ENCODE measurements at places on chromosomes 1 and 21. TPM values are rescaled to one million over a fixed set of nuclear protein-coding genes. Genes with fewer than 3 reads are reported as not detected.
A peak's percentile ranks its signal among the peaks of the same experiment; 100 is the strongest.

- DNase-seq, result peak; percentile 59
Measured at GRCh38 chr1:231059566-231060193, 19.6 kb upstream of the FAM89A start.

- DNase-seq, result no peak
Measured at GRCh38 chr1:83850834-83851233, 148.1 kb downstream of the TTLL7 start.

The CYP4A22 gene
- total RNA-seq, result not detected

The GREM2 gene
- total RNA-seq, result 0.03 TPM

GRCh38 chr1:77089756-77090155 lies 129.5 kb downstream of the PIGK start:
- DNase-seq, result no peak

The OR2M7 gene
- not detected for total RNA-seq

- peak; percentile 57 for DNase-seq
Measured at GRCh38 chr21:18801468-18801867, 397.9 kb upstream of the TMPRSS15 start.

The B3GALT2 gene
- total RNA-seq, result 7.0 TPM

The CHAF1B gene
- 25.9 TPM for total RNA-seq

DNA sequence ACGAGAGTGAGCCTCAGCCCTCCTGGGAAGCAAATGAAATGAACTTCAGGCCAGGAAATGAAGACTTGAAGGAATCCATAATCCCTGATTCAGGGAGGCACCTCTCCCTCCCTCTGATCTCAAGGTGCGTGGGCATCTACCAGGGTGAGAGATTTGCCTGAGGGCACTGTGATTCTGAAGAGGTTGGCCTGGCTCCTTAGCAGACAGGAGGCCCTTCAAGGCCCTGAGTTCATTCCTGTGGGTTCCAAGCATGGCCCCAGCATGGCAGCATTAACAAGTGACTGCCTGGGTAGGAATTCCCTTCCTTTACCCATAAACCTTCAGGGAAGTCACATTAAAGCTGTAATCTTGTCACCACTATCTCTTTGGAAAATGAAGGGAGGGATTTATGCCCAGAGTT lies 29.8 kb upstream of the IFNGR2 start:
- peak; percentile 34 for DNase-seq

GRCh38 chr1:30159015-30159414 lies 564.4 kb downstream of the MATN1 start:
- no peak for DNase-seq

The TTLL7 gene
- total RNA-seq, result 17.2 TPM

- DNase-seq, result peak; percentile 51
Measured at GRCh38 chr1:237199026-237199425, 157.0 kb downstream of the RYR2 start.

DNA sequence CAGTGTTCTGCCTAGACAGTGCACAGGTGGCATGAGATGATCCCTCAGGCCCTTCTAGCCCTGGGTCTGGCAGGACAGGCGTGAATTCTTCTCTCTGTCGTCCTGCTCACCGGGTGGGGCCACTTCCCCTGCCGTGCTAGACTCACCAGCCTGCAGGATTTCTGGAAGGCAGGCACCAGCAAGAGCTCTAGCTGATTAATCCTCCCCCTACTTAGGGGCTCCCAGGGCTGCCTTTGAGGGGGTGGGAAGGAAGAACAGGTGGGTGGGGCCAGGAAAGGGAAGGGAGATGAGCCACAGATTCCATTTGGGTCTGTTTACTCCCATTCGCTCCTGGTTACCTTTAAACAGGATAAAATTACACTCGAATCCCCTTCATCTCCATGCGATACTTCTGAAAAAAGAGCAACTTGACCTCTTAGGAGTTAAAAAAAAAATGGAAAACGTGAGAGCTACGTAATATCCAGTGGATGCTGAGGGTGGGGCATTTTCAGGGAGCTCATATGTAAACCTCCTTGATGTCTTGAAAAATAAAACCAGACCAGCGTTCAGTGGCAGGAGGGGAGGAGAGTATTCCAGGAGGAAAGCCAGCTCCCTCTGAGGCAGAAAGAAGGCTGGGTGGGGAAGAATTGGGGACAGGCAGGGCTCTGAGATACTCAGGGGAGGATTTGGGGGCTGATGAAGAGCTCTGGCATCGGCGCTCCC lies 665.5 kb downstream of the PTPRU start:
- DNase-seq, result no peak

DNA sequence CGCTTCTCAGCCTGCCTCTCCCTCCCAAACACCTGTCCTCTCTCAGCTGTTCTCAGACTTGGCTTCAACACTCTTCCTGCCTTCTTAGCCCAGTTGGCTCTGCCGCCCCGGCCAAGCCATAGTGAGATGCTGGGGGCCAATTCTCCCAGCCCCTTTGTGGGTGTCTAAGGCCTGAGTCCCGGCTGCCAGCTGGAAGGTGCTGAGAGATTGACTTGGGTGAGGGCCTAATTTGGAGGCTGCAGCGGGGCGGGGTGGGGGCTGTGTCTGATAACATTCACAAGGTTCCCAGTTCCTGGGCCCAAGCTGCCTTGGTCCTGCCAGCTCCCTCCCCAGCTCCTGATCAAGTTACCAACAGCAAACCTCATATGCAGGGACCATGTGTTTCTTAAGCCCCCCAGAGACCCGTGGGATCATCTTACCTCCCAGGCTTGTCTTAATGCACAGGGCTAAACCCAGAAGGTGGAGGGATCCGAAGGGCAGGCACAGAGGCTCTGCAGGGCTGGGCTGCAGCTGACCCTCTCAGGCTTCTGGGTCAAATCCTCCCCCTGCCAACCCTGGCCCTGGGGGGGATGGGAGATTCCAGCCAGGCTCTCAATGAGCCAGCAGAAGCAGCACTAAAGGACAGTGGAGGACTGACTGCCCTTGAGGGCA lies 9.8 kb downstream of the INKA2 start:
- DNase-seq, result no peak

GRCh38 chr1:232057217-232057895 lies 430.8 kb downstream of the DISC1 start:
- no peak for DNase-seq

GRCh38 chr1:94866164-94866807 lies 46.1 kb downstream of the SLC44A3 start:
- DNase-seq, result peak; percentile 10

- no peak for DNase-seq
Measured at GRCh38 chr21:23887725-23888306, 1719.5 kb downstream of the MRPL39 start.

- DNase-seq, result no peak
Measured at GRCh38 chr21:25967181-25967900, 203.2 kb downstream of the APP start.

DNA sequence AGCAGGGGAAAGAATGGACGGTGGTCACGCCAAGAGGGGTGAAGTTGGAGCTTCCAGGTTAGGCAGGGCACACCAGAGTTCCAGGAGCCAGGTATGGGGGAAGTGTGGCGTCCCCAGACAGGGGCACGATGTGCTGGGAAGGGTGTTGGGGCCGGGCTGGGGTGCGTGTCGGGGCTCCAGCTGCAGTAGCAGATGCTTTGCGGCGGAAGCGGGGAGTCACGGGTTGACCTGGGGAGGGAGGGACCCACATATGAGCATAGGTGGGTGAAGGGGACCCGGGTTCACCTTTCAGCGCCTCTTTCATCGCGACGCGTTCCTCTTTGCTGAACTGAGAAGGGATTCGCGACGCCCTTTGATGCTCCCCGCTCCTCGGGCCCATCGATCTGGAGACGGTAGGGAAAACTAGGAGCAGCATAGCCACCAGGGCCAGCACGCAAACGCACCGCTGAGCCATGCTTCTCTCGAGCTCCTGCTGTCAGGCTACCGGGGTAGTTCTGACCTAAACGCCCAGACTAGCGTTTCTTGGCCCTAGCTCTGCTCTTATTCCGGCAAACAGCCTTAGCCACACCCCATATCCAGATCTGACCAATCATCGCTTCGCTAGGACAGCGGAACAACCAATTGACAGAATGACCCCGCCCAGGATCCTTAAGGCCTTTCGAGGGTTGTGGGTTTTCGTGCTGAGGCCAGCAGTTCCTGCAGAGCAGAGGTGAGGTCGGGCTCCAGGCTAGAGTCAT lies at the start of gene PM20D1:
TSS of gene PM20D1 (minus strand) at position 514 of the 737 bp plus-strand sequence. CDS start at position 454, 60 bp downstream.
- no peak for DNase-seq

DNA sequence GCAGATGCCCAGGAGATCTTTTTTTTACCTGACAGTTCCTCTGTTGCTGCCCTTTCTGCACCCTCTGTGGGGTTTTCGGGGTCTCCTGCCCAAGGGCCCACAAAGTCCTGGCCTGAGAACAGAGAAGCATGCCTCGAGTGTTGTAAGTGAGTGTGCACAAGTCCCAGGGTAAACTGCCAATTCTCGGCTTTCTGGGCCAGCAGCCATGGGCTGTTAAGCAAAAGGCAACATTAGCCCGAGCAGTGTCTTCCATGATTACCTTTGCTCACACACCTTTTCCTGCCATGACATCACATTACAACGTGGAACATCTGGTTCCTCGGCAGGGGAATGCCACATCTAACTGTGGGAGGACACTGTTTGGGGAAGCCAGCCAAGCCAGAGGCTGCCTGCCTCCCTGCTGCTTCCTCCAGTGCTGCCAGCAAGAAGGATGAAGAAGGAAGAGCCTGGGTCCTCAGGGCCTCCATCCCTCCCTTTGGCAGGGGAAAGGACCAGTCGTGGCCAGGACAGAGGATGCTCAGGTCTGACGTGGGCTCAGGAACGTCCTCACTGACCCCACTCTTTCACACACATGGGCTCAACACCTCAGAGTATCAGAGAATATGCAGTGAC lies 485.9 kb downstream of the OMA1 start:
- no peak for DNase-seq

- no peak for DNase-seq
Measured at GRCh38 chr1:69055194-69055593, 512.5 kb upstream of the LRRC7 start.

- DNase-seq, result no peak
Measured at GRCh38 chr1:23810818-23811540, 10.4 kb upstream of the GALE start.

- no peak for DNase-seq
Measured at GRCh38 chr1:239926184-239926583, 165.5 kb upstream of the FMN2 start.

The TRIM63 gene
- not detected for total RNA-seq

The DNM3 gene
- total RNA-seq, result 0.90 TPM

DNA sequence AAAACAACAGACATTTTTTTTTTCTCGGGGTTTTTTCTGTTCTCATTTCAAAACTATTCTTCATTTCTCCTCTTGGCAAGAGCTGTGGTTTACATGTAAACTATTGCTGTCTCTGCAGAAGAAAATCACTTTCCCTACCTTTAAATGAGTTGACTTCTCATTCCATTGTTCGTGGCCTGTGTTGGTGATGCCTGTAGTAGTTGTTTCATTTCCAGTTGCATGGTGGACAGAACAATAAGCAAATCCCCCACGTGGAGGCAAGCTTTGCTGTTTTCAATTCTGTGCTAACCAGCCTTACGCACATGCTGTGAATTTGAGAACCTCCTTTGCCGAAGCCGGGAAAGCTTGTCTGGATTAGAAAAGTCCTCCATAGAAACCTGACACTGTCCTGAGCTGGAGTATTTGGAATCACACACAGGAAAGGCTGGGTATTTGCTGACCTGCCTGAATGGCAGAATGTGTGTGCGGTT lies 26.2 kb upstream of the MAP3K7CL start:
- DNase-seq, result no peak

DNA sequence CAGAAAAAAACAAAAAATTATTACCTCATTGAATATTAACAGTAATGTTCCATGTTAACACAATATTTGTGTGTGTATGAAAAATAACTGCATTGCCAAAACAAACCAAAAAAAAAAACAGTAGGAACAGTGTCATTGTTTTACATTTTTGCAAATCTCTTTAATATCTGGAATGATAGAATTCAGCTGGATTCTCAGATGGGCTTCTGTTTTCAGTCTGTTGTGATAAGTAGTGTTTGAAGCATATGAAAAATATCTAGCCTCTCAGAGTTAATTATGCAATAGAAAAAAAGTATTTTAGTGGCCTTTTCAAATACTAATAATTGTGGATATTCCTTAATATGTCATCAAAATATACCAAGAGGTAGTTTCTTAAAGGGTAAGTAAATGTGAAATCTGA lies 52.9 kb upstream of the RWDD3 start:
- DNase-seq, result no peak

DNA sequence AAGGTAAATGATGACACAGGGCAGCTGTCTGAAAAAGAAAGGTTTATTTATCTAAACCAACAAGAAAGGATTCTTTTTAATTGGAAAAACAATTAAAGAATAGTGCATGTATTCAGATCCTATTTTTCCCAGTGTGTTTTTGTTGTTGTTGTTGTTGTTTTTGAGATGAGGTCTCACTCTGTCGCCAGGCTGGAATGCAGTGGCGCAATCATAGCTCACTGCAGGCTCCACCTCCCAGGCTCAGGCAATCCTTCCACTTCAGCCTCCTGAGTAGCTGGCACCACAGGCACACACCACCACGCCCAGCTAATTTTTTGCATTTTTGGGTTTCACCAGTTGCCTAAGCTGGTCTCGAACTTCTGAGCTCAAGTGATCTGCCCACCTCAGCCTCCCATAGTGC lies 22.1 kb downstream of the NEK2 start:
- peak; percentile 39 for DNase-seq

The FBLIM1 gene
- total RNA-seq, result 31.2 TPM

- DNase-seq, result no peak
Measured at GRCh38 chr1:35708441-35708921, 10.2 kb downstream of the C1orf216 start.

The AK4 gene
- total RNA-seq, result 6.8 TPM

DNA sequence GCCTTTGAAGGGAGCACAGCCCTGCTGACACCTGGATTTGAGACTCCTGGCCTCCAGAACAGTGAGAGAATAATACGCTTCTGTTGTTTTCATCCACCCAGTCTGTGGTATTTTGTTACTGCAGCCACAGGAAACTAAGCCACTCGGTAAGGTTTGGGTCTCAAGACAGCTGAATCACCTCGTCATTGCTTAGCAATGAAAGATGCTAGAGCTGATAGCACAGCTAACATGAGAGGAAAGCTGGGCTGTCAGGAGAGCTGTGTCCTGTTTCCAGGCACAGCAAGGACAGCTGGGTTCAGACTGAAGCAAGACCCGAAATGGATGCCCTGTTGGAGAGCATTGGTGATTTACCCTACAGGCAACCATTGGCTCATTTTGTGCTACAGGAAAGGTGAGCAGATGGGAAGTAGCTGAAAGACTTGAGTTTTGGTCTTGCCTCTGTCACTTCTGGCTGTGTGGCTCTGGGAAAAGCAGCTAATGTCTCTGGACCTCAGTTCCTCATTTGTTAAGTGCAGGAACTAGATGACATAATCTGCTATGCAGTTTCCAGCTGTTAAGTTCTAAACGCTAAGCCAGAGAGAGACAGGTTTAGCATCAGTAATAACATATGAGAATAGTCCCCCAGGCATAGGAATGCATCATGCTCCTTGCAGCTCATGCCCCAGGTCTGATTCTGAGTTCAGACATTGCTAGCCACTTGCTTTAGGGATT lies 58.0 kb downstream of the CLIC6 start:
- peak; percentile 56 for DNase-seq

- peak; percentile 61 for DNase-seq
Measured at GRCh38 chr1:61049850-61050540, 32.4 kb upstream of the NFIA start.

The ERG gene
- total RNA-seq, result 0.05 TPM

The SMIM1 gene
- total RNA-seq, result not detected

The POU2F1 gene
- total RNA-seq, result 6.0 TPM

DNA sequence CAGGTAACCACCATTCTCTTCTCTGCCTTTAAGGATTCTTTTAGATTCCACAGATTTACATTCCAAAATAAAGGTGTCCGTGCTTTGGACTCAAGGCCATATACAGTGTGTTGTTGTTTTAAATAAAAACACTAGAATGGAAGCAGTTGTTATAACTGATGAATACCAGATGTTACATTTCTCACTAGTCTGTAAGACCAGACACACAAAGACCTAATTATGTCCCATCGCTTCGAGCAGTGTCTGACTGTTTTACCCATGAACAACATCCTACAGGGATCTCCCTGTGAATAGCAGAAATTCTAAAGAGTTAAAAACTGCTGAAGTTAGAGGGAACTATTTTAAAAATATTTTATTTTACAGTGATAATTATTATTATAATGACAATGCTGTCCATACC lies 574.7 kb upstream of the ZP4 start:
- DNase-seq, result no peak
